ENCODE measurements at places on chromosomes 6 and 20.

DNA sequence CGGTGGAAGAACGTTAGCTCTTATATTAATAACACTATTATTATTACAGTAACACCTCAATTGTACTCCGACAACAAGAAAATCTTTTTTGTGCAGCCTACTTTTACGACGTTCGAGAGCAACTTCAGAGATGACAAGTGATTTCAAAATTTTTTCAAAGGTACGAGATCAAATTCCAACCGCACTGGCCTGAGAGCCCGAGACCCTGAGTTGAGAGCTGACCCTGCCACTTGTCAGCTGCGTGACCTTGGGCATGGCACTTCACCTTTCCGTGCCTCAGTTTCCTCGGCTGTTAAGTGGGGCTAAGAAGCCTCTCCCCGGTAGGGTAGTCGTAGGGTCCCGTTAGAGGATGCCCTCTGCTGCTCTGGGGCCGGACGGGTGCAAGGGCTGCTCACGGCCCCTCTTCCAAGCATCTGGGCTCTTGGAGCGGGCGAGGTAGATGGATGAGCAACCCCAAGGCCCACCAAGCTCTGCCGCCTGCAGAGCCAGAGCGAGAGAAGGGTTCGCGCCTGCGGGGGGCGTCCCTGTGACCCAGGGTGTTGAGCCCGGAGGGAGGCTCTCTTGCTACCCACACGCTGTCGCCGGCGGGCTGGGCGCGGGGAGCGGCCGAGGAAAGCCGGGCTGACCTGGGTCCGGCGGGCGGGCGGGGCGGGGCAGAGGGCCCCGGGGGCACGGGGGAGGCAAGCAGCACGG lies 510 bp downstream of the NDRG3 start:
- DNase-seq: peak; percentile 56

GRCh38 chr20:8933381-8933807 lies 135.5 kb upstream of the PLCB4 start:
- DNase-seq: peak; percentile 95

GRCh38 chr6:20458027-20458894 lies 56.6 kb downstream of the E2F3 start:
- DNase-seq: no peak

GRCh38 chr20:5969348-5969935 lies 19.0 kb downstream of the MCM8 start:
- no peak for DNase-seq

DNA sequence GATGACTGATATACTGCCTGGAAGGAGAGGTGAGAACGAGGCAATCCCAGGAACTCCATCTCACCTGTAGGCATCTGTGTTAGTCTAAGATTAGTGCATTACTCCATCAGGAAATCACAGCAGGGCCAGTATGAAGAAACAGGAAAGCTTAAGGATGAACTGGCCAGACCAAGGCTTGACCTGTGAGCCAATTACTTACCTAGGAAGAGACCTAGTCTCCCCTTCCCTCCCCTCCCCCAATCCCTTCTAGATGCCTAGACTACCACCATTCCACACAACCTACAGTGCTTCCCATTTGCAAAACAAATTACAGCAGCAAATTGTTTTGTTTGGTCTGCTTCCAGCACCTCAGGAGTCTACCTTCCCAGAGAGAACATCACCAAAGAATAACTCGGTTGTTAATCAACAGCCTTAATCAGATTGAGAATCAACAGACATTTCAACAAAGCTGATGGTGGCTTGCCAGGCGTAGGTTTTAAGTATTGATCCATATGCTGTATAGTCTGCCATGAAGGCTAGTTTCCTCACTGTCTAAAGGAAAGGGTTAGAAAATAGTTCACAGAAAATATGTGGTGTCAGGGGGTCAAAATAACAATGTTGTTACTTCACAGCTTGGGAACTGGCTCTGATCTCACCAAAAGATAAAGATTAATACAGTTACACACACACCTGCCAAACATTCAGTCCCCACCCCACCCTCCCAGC lies 10.1 kb downstream of the PKHD1 start:
- DNase-seq: no peak

DNA sequence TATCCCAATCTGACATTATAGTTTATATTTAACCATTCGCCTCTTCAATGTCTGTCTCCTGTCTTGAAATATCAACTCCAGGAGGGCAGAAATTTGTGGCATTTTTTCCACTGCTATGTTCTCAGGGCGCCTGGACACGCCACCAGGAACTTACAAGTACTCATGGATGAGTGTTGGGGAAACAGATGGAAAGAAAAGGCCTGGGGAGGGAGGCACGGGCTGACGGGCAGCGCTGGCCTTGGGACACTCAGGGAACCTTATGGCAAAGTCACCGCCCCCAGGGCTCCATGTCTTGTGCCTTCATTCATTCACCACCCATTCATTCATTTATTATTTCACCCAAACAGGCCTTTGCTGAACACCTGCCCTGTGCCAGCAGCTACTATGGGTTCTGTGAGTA lies 222.9 kb downstream of the PREX1 start:
- peak; percentile 29 for DNase-seq

DNA sequence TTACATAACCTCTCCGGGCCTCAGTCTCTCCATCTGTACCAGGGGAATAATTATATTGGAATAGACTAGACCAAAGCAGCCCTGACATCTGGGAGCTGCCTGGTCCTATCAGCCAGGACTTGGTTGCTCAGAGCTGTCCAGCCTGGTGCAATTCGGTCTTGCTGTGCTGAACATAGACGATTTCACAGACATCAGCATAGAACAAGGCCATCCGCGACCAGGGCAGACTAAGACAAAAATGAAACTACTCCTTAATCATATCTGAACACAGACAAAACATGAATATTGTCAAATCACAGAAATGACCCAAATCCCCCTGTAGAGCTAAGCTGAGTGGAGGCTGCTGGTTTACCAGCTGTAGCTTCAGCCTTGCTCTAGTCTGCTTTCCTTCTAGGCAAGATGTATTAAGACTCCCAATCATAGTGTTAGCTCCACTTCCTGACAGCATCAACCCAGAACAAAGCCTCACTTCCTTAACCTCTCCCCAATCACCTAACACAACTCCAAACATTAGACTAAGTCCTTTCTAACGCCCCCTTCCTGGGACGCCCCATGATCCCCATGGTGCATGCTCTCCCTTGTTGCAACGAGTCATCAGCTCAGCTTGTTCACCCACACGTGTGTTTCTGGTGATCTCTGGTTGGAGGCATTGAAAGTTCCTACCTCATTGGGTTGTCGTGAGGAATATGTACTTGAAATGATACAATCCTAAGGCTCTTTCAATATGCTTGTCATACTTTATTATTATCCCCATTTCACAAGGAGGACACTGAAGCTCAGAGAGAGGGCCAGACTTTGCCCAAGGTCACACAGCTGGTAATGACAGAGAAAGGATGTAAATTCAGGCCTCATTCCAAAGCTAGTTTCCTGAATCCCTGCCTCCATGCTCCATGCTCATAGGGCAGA lies 3.5 kb upstream of the MAPK13 start:
- no peak for DNase-seq

DNA sequence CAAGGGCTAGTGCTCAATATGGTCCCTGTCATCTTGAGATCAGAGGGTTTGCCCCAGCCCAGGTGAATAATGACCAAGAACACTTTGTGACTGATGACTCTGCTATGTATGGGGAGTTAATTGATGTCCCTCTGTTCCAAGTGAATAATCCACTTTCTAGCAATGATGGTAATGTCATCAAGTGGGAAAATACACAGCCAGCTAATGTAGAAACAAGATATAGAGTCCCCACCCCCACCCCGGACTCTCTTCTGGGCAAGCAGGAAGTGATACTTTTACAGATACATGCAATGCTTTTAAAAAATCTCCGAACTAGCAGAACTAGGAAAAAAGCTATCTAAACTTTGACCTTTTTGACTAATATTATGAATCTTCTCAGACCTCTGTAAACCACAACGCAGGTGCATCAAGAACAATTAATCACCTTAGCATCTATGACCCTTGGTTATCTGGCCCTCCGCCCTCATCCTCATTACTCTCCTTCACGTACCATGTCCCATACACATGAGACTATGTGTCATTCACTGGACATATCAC lies 30.5 kb downstream of the CNR1 start:
- no peak for DNase-seq

DNA sequence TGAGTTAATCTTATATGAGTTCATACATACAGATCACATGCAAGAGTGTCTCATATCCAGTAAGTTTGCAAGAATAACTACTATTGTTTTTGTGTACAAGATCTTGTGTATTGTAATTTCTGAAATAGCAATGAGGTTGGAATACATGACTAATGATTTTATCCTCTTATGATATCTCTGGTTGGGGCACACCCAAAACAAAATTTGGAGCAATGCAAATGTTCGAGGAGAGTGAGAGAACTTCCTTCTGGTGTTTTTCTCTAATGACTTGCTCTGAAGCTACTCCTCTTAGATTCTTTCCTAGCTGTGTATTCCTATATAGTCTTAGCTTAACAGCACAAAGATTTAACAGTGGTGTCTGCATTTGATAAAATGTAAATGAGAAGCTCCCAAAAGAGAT lies 252.5 kb downstream of the LAMA2 start:
- DNase-seq: no peak

- no peak for DNase-seq
Measured at GRCh38 chr20:278181-278580, 12.4 kb downstream of the C20orf96 start.

GRCh38 chr6:118223316-118223715 lies 316.3 kb downstream of the SLC35F1 start:
- peak; percentile 76 for DNase-seq

GRCh38 chr6:163974322-163974721 lies 559.8 kb downstream of the QKI start:
- no peak for DNase-seq

DNA sequence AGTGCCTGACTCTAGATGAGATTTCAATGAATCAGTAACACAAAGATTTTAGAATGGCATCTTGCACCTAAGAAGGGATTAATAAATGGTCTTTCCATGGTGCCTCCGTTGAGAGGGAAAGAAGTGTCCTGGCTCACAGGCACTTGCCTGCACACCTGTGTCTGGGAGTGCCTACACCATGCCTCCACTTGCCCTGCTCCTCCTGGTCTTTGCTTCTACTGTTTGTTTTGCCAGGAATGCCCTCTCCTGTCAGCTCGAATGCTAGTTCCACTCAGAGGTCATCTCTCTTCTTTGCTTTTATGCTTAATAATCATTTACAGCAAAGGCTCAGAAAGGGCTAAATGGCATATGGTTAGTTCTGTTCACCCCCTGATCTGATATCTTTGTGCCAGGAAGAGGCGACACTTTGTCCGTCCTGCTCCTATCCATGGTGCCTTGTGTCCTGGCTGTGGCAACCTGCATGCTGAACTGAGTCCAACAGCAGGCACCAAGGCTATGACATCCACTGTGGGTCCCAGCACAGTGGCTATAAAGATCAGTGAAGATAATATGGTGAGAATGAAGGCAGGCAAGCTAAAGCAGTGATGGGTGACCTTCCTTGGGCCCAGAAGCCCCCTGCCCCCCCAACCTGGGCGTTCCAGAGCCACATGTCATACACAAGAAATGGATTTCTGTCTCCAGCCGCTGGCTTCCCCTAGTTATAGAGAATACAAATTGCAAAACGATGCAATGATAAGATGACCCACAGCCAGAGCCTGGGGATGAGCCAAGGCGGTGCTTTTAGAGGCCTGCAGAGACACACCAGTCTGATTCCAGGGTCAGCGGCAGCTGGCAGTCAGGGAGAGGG lies 1.4 kb downstream of the C6orf132 start:
- DNase-seq: no peak

- DNase-seq: no peak
Measured at GRCh38 chr6:125480146-125480545, 178.4 kb upstream of the HDDC2 start.

GRCh38 chr20:5092765-5093339 lies 26.9 kb downstream of the PCNA start:
- DNase-seq: no peak

- DNase-seq: no peak
Measured at GRCh38 chr20:22763257-22763906, 179.0 kb upstream of the FOXA2 start.

DNA sequence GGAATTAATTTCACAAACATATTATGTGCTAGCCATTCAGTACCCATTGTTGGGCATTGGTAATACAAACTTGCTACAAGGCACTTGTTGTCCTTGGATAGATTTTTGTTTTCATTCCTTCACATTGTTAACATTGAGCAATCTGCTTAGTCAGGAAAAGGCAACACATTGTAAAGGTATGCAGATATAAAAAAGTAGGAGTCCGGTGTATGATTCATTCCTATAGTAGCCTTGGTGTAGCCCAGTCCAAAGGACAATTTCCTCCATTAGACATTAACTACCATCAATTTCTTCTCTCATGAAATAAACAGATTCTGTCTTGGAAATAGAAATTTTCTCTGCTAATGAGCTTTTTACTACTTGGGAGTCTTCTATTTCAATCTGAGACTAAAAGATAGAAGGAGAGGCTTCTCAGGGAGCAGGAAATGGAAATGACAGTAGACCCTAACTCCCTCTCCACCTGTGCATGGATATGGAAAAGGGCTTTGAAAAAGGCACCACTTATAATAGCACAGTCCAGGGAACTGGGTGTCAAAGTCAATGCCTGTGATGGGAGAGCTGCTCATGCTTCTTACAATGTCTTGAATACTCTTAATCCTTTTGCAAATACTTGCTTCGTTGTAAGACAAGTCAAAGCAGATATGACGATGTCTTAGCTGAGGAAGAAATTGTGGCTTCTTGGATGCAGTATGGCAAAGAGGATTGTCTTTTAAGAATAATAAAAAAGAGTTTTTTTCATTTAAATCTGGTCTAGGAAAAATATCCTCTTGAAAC lies 369.4 kb upstream of the CITED2 start:
- no peak for DNase-seq

DNA sequence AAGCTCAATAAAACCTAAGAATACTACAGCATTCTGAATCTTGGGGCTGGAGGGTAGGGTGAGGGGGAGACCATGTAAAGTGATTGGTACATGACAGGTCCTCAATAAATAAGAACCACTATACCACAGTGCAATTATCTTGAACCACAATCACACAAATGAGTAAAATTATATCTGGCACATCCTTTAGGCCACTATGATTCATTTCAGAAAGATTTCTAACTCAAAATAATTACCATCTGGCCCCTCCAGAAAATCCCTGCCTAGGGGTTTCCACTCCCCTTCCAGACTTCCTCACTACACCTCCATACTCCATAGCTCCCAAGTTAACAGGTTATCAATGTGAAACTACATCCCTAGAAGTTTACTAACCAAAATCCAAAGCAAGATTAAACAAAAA lies 19.7 kb downstream of the AKIRIN2 start:
- DNase-seq: no peak

DNA sequence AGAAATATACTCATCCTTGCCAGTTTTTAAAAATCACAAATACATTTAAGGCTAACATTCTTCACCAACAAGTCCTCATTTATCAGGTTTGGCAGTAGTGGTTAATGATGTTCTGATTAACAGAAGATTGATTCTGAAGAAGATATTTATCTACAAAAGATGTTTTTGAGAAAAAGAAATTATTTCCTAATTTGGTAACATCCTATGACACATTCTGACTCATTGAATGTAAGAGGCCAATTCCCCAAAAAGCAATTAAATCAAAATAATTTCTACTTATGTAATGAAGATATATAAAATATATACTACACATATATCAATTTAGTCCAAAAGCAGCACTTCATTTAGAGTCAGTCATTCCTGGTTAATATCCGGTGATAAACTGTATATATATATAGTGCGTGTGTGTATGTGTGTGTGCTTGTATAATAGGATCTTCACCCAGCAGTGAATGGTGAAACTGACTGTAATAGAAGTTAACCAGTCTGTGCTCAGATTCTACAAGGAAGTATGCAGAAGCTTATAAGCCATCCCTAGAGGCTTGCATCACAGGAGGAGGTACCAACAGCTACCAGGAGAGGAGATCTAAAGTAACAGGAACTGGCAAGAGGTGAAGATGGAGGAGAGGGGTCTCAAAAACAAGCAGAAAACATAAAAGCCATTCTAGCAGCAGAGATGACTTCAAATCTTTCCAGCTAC lies 82.9 kb upstream of the MARCKS start:
- no peak for DNase-seq

GRCh38 chr6:128071212-128071611 lies 170.4 kb upstream of the THEMIS start:
- DNase-seq: no peak
